Neural crest cell (in vitro differentiated cells): ENCODE measurements at places on chromosomes 1 and 21. TPM values are rescaled to one million over a fixed set of nuclear protein-coding genes. Genes with fewer than 3 reads are reported as not detected.

GRCh38 chr1:1430114-1430982, 5.1 kb upstream of the VWA1 start:
- DNase-seq: no peak
- no peak overlapping the region for H3K27ac ChIP-seq
- peaks cover 39% of the 10 kb centered on the region for H3K4me1 ChIP-seq
- no peaks in the 10 kb centered on the region for H3K36me3 ChIP-seq
- peak overlapping the region; percentile 61 for H3K4me3 ChIP-seq
- H3K27me3 ChIP-seq: peaks cover 29% of the 10 kb centered on the region

The RNF223 gene
- total RNA-seq: not detected in 2 replicates

DNA sequence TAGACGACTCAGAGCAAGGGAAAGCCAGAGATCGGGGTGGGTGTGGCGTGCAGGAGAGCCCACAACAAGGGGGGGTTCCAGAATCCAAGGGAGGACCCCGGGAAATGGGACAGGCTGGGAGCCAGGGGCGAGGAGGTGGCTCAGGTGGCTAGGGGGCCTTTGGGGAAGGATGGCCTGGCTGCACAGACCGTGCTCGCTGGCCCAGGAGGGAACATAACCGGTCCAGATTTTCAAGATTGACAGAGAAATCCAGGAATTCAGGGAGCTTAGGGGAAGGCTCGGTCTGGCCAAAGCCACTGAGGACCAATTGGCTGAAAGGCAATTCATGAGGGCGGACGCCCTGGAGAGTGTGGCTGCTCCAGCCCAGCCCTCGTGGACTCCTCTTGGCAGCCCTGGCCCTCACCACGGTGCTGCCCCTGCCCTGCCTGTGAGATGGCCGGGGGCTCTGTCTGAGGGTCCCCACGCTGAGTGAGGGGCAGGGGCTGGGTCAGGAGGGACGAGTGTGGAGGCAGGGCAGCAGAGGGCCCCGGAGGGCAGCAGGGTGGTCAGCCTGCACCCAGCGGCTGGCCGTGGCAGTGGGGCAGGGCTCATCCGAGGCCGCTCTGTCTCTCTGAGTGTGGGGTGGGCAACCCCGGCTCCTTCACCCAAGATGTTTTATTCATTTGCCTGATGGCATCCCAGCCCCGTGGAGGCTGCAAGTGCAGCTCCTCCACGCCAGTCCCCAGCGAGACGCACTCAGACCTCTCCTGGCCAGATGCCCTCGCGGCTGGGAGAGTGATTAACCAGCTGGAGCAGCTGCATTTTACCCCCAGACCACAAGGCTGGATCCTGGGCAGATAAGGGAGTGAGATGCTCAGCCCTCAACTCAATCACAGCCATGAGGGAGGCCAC, 5.6 kb upstream of the LRRC3 start:
- H3K4me1 ChIP-seq: peaks cover 11% of the 10 kb centered on the region
- H3K27ac ChIP-seq: no peak overlapping the region
- H3K36me3 ChIP-seq: no peaks in the 10 kb centered on the region
- DNase-seq: no peak
- peaks cover 23% of the 10 kb centered on the region for H3K27me3 ChIP-seq

- H3K4me1 ChIP-seq: peaks cover 10% of the 10 kb centered on the region
- no peak overlapping the region for H3K27ac ChIP-seq
- H3K27me3 ChIP-seq: no peaks in the 10 kb centered on the region
These were observed 970.7 kb downstream of the KCNT2 start for GRCh38 chr1:195637539-195637938.

- H3K27me3 ChIP-seq: no peaks in the 10 kb centered on the region
- H3K4me1 ChIP-seq: peaks cover 68% of the 10 kb centered on the region
These were observed 45.1 kb downstream of the ATP2B4 start for GRCh38 chr1:203671521-203672278.

The HHAT gene
- 5.5 and 6.9 TPM in 2 replicates for total RNA-seq

DNA sequence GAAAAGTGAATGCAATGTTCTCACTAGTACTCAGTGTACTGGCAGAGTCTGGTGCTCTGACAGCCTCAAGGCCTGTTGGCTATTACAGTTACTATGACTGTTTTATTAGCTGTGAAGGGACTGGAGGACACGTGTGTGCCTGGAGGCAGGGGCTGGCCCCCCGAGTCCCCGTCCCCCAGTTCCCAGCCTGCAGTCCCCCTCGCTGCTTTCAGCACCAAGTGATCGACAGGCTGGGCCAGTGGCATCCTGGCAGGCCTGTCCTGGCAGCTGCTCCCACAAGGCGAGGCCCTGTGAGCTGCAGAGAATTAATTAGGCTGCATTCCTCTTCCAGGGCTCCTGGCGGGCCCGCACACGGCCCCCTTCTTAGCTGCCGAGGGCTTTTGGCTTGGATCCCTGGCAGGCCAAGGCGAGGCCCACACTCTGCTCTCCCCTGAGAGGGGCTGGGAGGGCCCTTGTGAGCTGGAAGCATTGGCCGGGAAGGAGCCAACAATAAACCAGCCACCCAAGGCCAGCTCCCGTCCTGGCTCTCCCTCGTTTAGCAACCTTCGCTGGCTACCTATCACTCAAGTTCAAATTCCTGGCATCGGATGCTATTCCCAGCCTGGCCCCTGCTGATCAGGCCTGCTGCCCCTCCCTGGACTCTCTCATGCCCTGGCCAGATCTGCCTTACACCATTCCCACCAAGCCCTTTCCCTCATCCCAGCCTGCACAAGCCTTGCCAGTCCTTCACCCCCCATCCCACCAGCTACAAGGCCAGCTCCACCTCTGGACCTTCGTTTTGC, 9.8 kb downstream of the EDN2 start:
- H3K36me3 ChIP-seq: no peaks in the 10 kb centered on the region
- peaks cover 8% of the 10 kb centered on the region for H3K4me1 ChIP-seq
- H3K27ac ChIP-seq: no peak overlapping the region

The ELAPOR1 gene
- total RNA-seq: 0.64 and 0.70 TPM in 2 replicates

DNA sequence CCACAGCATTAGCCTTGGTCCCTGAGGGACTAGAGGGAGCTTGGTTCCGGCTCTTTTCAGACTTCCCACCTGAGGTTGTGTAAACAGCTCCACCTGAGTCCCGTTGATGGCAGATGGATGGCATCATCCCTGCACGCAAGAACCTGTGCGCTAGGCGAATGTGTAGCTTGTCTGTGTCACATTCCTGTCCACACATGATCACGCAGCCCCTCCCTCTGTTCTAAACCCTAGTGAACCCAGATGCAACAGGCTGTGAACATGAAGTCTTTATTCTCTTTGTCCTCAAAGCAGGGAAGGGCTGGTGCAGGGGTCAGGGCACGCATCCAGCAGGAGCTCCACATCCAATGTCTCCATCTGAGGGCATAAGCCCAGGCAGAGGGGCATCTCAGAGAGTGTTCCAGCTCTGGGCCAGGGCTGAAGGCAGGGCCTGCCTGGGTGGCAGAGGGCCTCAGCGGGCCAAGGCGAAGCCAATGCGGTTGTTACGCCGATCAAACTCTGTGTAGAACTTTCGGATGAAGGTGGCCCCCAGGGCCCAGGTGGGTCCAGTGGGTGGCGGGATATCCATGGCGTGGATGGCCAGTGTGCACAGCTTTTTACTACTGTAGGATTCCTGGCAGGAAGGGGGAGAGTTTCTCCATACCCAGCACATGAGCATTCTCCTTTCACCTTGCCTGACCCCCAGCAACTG, 2.9 kb upstream of the ETNK2 start:
- H3K27me3 ChIP-seq: peaks cover 22% of the 10 kb centered on the region
- peaks cover 6% of the 10 kb centered on the region for H3K4me1 ChIP-seq
- no peaks in the 10 kb centered on the region for H3K36me3 ChIP-seq
- H3K27ac ChIP-seq: no peak overlapping the region
- H3K4me3 ChIP-seq: peak overlapping the region; percentile 81
- no peak for DNase-seq

DNA sequence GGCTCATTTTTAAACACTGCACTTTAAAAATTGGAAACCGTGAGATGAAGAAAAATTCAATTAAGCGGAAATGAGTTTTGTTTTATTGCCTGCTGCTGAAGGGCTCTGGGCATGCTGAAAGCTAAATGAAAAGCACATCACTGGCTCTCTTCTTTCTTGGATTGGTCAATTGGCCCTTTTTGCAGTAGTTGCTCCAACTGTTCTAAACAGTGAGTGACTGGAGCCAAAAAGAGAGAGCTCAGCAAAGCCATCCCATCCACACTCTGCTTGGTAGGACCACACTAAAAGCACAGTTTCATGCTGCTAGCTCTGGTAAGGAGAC, 48.1 kb downstream of the LHX4 start:
- H3K27me3 ChIP-seq: no peaks in the 10 kb centered on the region
- DNase-seq: no peak
- no peak overlapping the region for H3K27ac ChIP-seq
- H3K4me1 ChIP-seq: no peaks in the 10 kb centered on the region

GRCh38 chr1:153728305-153729066, 636 bp downstream of the INTS3 start:
- DNase-seq: peak; percentile 26
- peak overlapping the region; percentile 90 for H3K4me3 ChIP-seq
- H3K36me3 ChIP-seq: peaks cover 5% of the 10 kb centered on the region
- H3K27ac ChIP-seq: peak overlapping the region; percentile 98
- peaks cover 32% of the 10 kb centered on the region for H3K4me1 ChIP-seq
- H3K27me3 ChIP-seq: no peaks in the 10 kb centered on the region
